Left cardiac atrium (tissue), 4 donors: ENCODE measurements at places on chromosomes 12 and 14. TPM values are rescaled to one million over a fixed set of nuclear protein-coding genes. Genes with fewer than 3 reads are reported as not detected.

Gene NGB
- not detected for total RNA-seq

Gene TMEM229B
- 6.5 TPM for total RNA-seq

DNA sequence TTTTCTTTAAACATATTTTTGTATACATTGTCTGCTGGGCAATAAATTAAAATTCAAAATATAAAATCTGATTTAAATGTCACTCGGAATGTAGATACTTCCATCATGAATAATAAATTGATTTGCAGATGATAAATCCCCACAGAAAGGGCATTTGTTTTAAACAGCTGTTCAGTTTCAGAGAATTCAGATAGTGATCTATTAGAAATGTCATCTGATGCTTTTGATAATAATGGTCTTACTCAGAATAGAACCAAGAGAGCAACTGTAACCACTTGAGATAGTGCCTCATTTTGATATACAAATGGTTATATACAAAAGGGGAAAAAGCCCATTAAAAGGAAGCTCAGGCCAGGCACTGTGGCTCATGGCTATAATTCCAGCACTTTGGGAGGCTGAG lies 43.4 kb downstream of the CDK17 start:
- DNase-seq, result no peak

Gene TAS2R31
- 1.3 TPM for total RNA-seq

Gene RTL1
- not detected for total RNA-seq

Gene STON2
- 8.5 TPM for total RNA-seq

- no peak for DNase-seq
These were observed 1122.4 kb upstream of the USP15 start for GRCh38 chr12:61137677-61138414.

Gene ATXN7L3B
- total RNA-seq, result 22.0 TPM

DNA sequence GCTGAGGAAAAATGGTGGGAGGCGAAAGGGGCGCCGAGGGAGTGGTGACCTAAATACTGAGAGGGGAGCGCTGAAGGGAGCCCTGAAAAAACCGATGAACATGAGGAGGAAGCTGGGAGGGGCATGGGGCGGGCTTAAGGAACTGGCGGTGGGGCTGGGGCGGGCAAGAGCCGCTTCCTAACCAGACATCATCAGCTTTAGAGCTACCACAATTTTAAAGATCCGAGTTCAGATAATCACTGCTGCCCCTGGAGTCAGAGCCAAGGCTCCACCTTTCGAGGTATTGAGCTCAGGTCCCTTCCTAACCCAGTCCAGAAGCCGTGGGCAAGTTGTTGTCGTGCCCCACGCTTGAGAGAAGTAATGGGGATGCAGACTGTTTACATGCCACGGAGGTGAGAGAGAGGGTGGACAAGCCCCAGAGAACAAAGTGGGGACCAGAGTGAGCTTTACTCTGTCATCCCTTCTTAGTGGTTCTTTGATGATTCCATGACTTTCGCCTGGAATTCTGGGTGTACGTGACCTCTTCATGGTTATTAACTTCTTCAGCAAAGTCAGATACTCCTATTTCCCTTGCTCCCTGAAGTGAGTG lies 393 bp downstream of the ORMDL2 start:
- no peak for DNase-seq

Gene ACTN1
- 319 TPM for total RNA-seq

Gene KCNH3
- total RNA-seq, result 0.73 TPM

DNA sequence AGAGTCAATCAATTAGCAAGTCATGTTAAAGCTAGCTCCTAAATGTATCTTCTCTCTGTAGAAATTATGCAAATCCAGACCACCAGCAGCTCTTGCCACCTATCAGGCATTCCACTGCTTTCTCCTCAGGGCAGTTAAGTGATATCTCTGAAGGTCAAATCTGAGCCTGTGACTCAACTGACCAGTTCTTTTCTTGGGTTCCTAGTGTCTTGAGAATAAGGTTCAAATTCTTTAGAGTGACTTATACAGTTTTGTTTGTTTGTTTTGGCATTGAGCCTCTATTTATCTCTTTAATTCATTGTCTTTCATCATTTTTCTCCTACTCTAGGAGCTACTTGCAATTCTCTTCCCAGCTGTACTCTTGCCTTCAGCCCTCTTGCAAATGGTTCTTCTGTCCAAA lies 2.5 kb upstream of the LRIG3 start:
- DNase-seq, result no peak

DNA sequence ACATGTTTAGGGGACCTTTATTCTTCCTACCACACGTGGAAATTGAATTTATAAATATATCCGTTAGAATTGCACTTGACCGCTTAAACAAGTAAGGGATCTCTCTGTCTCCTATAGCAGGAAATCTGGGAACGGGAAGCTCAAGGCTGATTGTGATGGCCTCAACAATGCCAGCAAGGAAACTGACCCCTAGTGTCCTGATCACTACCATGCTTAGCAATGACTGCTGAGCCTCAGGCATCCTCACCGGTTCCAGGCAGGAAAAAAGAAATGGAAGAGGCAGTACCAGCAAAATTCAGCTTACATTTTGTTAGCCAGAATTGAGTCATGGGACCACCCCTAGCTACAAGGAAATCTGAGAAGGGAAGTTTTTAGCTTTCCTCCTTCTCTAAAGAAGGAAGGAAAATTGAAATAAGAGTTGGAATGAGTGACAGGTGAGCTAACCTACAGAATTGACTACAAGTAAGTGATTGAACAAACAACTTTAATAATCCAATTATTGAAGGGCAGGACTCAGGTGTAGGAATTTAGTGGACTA lies 43.9 kb upstream of the AMN1 start:
- DNase-seq, result no peak

- no peak for DNase-seq
These were observed 27.1 kb downstream of the RASSF8 start for GRCh38 chr12:25985316-25986175.

GRCh38 chr12:52354200-52354599 lies 13.1 kb downstream of the KRT85 start:
- DNase-seq, result no peak

- no peak for DNase-seq
These were observed 255.2 kb upstream of the FAR2 start for GRCh38 chr12:28893856-28894255.

Gene GSC
- 0.39 TPM for total RNA-seq

GRCh38 chr14:69481815-69482568 lies 2.5 kb upstream of the PLEKHD1 start:
- no peak for DNase-seq

Gene ARMH4
- 15.8 TPM for total RNA-seq

DNA sequence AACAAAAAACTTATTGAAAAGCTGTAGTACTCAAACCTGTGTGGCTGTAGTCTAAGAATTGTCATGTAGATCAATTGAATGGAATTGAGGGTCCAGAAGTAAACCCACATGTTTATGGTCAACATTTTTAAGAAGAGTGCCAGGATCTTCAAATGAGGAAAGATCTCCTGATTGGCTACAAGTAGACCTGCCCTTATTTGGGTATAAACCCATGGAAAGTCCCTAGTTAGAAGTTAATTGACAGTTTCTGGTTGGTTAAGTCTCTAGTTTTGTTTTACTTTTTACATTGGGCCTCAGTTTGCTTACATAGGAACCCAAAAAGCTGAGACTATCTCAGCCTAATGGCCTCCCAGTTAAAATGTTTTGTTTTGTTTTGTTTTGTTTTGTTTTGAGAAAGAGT lies 91.9 kb upstream of the RESF1 start:
- DNase-seq, result no peak

Gene CLEC2D
- 12.7 TPM for total RNA-seq

DNA sequence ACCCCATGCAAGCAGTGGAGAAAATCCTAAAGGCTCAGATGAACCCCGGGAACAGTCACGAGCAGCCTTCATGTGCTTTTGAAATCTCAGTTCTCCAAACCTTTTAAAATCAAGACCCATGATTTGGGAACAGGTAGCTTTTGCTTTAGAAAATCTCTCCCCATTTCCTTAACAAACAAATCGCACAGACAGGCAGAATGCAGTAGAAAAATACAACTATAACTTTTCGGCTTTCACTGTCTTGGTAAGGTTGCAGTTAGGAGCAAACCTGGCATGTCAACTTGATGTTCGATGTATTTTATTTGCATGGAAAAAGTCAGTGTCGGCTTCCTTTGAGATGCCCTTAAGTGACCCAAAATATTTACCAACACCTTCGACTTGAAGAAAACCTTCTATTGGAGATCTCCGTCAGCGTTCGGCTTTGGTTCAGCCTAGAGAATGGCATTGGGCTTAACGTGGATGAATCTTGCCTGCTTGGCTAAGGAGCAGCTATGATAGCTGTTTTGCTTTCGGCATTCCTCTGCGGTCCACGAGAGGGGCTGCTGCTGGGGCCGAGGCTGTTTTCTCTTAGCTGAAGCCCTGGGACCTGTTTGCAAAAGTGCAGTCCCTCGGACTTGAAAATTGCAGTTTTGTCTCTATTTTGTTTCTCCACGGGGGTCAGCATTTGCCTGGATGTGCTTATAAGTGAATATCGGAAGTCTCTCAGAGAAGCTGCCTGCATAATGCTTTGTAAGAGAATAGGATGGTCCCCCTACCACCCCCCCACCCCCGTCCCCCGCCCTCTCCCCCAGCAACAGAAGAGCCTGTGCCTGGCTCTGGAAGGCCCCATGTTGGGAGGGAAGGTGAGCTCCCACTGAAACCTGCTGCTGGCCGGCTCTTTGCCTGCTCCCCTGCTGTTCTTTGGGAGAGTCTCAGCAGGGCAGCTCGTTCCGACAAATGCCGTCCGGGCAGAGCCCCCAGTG lies 122.8 kb downstream of the AACS start:
- DNase-seq, result no peak

GRCh38 chr14:51957950-51958349 lies 31.4 kb upstream of the RTRAF start:
- DNase-seq, result no peak

Gene PMCH
- total RNA-seq, result not detected

Gene RIN3
- total RNA-seq, result 19.9 TPM

Gene CLEC4A
- total RNA-seq, result 1.7 TPM

GRCh38 chr12:93908846-93909567 lies 231.8 kb downstream of the CRADD start:
- DNase-seq, result peak; percentile 34
